ENCODE measurements at places on chromosomes 2 and 18.

GRCh38 chr2:66915237-66915636 is 480.3 kb downstream of the MEIS1 start:
- DNase-seq = no peak

- DNase-seq = no peak
Measured at GRCh38 chr18:12968619-12969018, 20.8 kb downstream of the SEH1L start.

- DNase-seq = no peak
Measured at GRCh38 chr2:1055014-1055595, 104.5 kb downstream of the SNTG2 start.

DNA sequence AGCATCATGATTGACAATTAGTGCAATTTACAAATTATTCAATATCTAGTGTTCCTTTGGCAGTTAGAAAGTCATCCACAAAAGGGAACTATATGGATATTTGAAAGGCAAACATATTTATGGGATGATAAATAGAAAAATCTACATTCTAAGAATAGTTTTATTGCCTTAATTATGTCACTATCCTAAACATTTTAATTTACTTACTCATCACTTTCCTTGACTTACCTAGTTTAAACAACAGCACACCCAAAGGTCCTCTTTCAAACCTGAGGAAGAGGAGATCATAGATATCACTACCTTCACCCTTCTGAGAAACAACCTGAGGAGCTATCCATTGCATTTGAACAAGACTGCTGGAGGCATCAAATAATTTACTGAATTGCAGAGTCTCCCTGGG is 184.5 kb downstream of the WDPCP start:
- no peak for DNase-seq

- no peak for DNase-seq
Measured at GRCh38 chr2:101149241-101150192, 1.7 kb downstream of the TBC1D8 start.

DNA sequence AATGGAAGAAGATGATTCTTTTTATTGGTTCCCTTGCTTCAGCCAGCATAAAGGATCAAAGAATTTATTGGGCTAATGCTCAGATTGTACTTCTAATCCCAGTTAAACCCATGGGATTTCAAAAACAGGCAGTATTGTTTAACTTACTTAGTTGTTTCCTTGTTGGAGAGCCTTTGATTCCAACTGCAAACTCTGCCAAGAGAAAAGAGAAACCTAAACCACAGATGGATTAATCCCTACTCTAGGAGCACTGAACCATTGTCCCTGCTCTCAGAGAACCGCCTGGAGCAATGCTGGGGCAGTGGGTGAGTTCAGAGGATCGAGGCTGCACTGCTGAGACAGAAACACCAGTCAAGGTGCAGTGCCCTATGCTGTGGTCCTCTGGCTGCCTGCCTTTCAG is 44.9 kb upstream of the SIGLEC15 start:
- no peak for DNase-seq

All from NCI-H1417 treated with DMSO at 0.1 percent for 48 hours (cell line).